NT2/D1 (cell line): ENCODE measurements at places on chromosomes 5 and 9.

DNA sequence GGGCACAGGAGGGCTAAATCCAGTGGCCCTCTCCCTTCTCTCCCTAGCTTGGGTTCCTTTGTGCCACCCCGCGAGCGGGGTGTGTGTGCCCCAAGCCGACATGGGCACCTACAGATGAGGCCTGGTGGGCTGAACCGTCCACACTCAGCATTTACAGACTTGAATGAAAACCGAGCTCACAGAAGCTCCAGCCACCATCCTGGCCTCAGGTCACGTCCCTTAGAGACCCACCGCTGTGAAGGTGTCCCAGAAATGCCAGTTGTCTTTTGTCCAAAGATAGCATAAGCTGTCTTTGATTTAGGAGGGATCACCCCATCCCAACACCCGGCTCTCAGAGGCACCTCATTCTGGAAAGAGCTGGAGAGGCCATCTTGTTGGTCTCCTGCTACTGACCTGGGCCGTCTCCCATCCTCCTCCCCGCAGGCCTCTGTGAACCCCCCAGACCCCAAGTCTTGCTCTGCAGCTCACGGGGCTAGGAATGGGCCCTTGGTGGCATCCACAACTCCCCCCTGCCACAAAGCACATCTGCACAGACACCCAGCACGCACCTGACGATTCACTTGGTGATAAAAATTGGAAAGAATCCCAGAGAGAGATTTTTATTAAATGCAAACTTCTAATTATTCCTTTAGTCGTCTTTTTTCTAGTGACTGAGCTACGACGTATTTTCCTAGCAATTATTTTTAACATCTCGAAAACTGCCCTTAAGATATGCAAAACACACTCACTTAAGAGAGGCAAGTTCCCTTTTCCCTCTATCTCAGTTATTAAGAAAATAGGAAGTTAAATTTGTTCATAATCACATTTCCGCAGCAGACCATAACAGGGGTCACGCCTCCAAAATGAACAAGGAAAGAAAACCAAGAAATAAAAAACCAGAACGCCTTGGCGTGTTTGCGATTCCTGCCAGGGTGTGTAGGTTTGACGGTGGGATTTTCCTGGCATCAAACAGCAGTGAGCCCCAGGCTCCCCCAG lies 80.5 kb upstream of the LMX1B start:
- DNase-seq = no peak

- no peak for DNase-seq
Measured at GRCh38 chr5:178777520-178777919, 47.1 kb upstream of the ZNF354A start.

GRCh38 chr5:124728968-124729332 lies 17.5 kb downstream of the ZNF608 start:
- no peak for DNase-seq

- peak; percentile 51 for DNase-seq
Measured at GRCh38 chr5:74596927-74597326, 43.6 kb downstream of the ENC1 start.

- DNase-seq = no peak
Measured at GRCh38 chr9:88090151-88090581, 48.1 kb downstream of the SPATA31C2 start.
